ENCODE measurements at places on chromosomes 1 and 21. TPM values are rescaled to one million over a fixed set of nuclear protein-coding genes. Genes with fewer than 3 reads are reported as not detected.

Gene SLC5A9
- not detected for total RNA-seq

Gene AMY1C
- total RNA-seq = not detected

Gene FCRL4
- not detected for total RNA-seq

Gene LCE3E
- not detected for total RNA-seq

Gene MASP2
- total RNA-seq = 0.07 TPM

Gene DEPDC1
- 13.1 TPM for total RNA-seq

All from A549 treated with DMSO at 1 μM for 4 hours (cell line).